ENCODE measurements at places on chromosomes 6 and 20.

DNA sequence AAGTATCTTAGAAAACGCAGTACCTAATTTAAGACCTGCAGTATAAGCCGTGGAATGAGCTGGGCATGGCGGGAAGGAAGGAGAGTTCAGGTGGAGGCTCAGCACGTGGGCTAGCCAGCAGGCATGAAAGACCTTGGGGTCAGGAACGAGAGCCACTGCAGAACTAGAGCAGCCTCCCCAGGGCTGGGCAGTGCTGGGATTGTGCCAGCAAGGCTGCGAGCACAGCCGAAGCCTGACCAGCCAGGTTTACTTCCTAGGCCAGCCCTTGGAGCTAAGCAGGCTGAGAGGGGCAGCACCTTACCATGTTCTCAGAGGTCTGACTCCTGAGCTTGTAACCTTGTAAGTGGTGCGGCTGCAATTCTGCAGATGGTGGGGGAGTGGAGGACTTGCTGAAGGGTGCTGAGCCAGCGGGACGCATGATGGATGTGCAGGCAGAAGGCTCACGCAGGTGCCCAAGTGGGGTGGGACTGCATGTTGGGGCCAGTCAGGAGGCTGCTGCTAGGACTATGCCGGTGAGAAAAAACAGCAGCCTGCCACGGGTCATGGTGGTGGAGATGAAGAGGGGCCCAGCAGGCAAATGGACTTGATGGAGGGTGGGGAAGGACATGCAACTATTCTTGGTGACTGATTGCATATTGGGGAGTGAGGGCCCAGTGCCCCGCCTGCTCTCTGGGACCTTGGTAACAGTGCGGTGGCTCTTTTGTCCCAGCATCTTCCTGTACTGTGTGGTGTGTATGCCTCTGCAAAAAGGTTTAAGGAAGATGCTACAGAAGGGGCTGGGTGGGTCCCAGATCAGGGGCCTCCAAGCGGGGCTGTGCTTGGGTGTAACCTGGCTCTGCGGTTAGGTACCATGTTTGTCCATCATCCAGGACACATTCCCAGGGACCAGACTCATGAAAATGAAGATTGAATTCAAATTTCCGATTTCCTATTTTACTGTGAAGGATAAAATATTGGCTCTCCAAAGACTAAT lies 37.6 kb upstream of the IRF4 start:
- DNase-seq, result no peak

DNA sequence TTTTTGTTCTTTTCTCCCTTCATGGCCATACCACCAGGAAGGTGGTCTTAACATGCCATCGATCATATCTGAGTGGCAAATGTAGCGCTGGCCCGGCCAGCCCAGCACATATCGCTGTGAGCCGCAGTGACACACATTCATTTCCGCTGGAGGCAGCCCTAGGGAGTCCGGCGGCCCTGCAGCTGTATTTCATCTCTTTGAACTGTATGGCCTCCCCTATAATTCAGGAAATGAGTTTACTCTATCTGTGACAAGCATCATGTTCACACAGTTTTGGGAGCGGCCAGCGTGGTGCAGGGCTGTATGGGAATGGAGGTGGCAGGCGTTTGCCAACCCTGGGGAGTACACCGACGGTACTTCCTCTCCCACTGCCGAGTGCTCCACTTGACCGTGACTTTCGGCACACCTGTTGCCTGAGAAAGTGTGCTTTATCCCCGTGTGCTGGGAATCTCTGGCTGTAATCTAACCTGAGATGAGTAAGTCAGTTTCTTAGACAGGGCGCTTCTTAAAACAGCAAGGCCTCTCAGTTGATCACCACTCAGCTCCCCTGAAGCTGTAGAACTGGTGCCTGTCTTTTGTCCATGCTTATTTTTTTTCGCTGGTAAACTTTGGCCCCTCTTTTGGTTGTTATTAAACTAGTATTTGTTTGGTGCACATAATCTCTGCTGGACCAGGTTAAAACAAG lies 257.1 kb upstream of the TAB2 start:
- DNase-seq, result no peak

DNA sequence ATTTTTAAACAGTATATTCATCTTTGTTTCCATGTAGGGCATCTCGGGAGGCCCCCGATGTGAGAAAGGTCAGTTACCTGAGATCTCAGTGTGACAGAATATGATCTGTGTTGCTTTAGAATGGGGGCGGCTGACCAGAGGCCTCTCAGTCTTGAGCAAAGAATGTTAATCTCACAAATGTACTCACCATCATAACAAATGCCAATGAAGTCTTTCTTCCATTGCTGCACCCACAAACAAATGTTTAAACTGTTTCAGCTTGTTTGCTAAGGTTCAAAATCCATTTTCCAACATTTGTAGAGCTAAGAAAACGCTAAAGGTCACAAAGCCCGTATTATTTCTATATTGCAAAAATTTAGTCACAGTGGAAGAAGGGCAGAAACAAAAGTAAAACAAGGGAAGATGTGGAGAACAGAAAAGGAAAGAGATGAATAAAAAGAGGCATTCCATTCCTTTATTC lies 31.8 kb downstream of the ELOVL2 start:
- DNase-seq, result no peak

DNA sequence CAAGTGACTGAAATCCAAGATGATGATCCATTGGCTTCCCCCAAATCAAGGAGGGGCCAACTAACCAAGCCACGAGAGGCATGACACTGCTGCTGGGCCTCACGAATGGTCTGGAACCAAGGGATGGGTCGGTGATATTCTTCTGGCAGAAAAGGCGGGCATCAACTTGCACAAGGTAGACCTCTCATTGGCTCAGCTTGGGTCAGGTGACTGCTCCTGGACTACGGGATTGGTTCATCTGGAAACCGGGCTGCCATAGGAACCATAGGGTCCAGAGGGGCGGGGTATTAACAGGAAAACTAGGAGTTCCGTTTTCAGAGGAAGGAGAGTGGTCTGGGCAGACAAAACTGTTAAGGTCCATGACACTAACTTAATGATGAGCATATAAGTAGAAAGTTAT lies 100.9 kb downstream of the TFAP2C start:
- DNase-seq, result no peak

DNA sequence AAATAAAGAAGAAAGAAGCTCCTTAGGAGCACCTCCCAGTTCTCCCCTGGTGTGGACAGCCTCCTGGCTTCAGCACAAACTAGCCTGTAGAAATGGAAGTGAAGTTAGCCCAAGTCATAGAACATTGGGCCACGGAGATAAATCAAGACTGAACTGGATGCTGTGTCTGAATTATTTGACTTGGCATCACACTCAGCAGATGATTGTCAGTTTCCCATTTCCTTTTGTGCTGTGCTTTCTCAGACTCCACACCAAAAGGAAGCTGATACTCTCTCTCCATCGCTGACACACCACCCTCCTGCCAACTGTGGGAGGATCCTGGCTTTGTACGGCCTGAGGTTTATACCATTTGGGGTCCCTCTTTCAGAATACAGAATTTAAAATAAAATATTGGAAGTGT lies 209.8 kb downstream of the TFAP2A start:
- no peak for DNase-seq

DNA sequence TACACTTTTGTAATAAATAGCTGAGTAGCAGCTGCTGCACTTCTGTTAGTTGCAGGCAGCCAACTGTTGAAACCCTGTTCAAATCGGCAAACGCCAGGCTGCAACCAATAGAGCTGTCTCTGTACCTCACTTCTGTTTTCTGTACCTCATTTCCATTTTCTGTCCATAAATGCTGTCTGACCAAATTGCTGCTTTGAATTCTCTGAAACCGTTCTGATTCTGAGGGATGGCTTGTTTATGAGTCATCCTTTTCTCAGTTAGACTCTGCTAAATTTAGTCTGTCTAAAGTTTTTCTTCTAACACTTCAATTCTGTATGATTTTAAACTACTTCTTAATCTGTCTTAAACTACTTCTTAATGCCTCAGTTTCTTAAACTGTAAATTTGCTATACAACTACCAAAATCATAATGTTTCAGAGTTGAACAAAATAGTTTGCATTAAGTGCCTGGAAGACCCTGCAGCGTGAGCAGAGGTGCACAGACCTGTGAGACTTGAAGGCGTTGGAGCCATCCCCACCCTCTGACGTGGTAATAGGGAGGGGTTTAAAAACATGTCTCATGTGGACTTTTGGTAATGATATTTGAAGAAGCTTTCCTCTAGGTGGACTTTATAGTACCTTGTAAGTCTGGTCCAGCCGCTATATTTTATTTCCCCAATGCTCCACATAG lies 9.6 kb downstream of the BTNL2 start:
- DNase-seq, result no peak

DNA sequence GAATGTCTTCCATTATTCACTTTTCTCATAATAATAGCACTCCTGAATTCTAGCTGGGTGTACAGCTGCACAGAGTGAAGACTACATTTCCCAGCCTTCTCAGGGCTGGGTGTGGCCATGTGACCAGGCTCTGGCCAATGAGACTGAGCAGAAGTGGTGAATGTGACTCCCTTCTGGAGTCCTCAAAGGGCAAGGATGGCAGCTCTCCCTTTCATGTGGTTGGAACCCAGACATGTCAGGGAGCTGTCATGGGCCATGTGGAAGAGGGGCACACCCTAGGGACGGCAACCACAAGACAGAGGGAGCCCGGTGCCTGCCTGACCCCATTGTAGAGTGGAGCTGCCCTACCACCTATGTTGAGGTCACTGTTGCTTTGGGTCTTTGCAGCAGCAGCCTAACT lies 312.8 kb upstream of the SULF2 start:
- no peak for DNase-seq

GRCh38 chr6:33700391-33701050 lies 11.0 kb downstream of the UQCC2 start:
- DNase-seq, result peak; percentile 30

DNA sequence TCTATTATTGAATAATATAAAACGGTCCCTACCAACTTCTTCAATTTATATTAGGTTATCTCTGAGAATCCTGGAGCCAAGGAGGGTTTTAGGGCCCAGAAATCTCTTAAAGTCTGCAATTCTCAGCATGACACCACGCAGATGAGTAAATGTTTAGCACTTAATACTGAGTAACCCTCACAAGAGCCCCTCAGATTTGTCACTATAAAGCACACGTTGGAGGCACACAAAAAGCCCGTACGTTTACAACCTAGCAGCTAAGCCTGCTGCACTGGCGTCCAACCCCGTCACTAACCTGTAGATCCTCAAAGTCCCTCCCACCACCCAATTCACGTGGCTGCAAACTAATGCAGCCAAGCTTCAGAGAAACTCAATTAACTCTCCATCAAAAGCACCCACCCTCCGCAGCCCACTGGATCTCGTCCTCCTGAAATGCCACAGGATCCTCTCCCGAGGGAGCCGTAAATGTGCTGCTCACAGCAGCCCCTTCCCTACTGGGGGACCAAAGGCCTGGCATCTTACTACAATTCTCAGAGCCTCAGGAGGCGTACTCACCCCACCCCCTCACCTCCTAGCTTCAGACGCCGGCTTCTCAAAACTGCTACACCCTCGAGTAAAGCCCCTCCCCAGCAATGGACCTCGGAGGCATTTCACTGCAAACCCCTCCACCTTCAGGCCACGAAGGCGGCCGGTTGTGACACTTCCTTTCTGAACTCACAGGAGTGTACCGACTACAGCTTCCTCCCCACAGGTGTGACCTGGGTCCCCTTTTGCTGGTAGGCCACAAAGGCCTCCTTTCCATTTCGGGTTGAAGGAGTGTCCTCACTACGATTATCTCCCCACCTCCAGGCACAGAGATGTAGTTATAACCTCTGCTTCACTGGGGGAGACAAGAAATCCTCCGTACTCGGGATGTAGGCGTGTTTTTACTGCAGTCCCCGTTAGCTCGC lies 909 bp downstream of the CPNE1 start:
- DNase-seq, result peak; percentile 17

DNA sequence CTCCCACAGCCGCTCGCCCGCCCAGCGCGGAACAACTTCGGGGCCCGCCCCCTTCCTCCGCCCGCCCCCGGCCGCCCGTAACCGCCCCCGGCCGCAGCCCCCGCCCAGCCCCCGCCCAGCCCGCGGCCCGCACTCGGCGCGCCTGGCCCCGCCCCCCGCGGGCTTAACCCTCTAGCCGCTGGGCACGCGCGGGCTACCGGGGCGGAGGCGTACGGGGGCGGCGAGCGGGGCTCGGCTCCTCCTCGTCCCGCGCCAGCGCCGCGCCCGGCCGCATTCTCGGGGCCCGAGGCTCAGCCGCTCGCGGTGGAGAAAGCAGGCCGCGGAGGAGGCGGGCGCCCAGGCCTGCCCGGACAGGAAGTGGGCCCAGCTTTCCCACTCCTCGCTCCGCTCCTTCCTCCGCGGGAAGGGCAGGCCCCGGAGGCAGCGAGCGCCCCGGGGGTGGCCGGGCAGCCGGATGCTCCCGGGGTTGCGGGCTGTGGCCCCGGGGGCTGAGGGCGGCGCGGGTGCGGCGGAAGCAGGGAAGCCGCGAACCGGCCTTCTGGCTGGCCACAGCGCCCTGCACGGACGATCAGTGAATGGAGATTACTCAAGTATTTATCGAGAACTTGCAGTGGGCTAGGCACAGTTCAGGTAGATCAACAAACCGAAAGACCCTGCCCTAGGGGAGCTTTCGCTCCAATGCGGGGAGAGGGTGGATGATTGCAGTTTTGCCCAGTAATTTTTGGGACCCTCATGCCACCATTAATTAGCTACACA lies at the start of gene TRAM2:
TSS of gene TRAM2 (minus strand) at position 39 of the 756 bp plus-strand sequence. CDS start 145 bp downstream, outside the sequence.
- DNase-seq, result peak; percentile 60

GRCh38 chr6:129667034-129667433 lies 42.9 kb downstream of the ARHGAP18 start:
- no peak for DNase-seq

DNA sequence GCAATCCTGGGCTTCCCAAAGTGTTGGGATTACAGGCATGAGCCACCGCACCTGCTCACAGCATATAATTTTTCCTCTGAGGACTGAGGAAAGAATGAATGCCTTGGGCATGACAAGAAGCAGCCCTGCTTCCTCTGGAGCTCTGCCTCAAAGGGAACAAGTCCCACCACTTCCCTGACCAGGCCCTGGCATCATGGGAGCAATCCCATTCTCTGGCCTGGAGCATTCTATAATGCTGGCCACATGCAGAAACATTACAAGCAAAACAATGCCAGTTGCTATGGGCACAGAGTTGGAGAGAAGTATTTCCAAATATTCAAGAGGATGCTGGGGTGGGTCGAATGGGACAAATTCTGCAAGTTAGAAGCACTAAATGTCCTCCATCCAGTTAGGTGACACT lies 41.5 kb upstream of the ARMH2 start:
- DNase-seq, result no peak

DNA sequence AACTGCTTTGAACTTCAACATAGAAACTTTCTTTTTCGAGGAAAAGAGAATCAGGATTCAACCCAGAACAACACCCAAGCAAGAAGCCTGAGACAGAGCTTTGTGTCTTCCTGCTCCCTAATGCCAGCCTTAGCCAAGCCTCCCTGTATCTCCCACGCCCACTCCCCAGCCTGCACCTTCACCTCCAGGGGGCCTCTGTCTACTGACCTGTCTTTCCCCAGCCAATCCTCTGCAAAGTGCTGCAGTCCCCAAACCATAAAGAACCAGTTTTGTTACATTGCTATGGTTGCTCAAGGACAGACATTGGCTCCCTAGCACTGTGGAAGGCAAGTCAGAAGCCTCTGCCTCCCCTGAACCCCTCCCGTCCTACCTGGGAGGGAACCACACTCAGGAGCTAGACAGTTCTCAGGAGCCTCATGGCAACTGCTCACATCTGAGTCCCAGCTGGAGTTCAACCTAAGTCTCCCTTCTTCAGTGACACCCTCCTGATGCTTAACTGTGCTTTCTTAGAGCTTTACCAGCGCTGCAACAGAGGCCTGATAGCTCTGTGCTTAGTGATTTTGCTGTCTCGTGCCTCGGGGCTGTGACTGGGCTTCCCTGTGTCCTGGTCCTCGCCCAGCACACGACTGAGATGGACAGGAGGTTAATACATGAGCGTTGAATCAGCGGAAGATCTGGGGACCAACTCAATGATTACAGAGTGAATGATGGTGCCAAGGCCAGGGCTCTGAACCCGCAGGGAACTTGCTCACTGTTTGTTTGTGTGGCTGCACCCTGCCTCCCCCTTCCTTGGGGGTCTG lies 101.5 kb upstream of the DUSP22 start:
- no peak for DNase-seq

All from GM18507 (cell line).